Epithelial cell of umbilical artery (primary cell): ENCODE measurements at places on chromosomes 11 and 22. TPM values are rescaled to one million over a fixed set of nuclear protein-coding genes. Genes with fewer than 3 reads are reported as not detected.

Gene C11orf65
- not detected in 2 replicates for total RNA-seq

Gene CABP4
- total RNA-seq = 0.65 and 1.4 TPM in 2 replicates

Gene OR5P2
- not detected in 2 replicates for total RNA-seq

Gene NOX4
- total RNA-seq = 11.4 and 45.1 TPM in 2 replicates

Gene CRYBA4
- total RNA-seq = not detected in 2 replicates

Gene F2
- total RNA-seq = not detected in 2 replicates

Gene NPAS4
- total RNA-seq = not detected in 2 replicates

Gene KCNQ1
- total RNA-seq = 0.32 TPM in 1 of 2 replicates, not detected in the other

Gene KRTAP5-11
- not detected in 2 replicates for total RNA-seq

Gene HBG2
- not detected in 2 replicates for total RNA-seq

Gene UBQLN3
- not detected in 2 replicates for total RNA-seq

Gene TMEM135
- total RNA-seq = 22.4 and 27.5 TPM in 2 replicates

Gene TIMM10
- total RNA-seq = 65.0 and 81.3 TPM in 2 replicates

Gene IFITM1
- total RNA-seq = 18.5 and 92.6 TPM in 2 replicates

Gene CCDC87
- total RNA-seq = under 0.01 and 0.15 TPM in 2 replicates

Gene CELSR1
- total RNA-seq = 0.15 and 0.32 TPM in 2 replicates

Gene MS4A6E
- not detected in 2 replicates for total RNA-seq

Gene TREH
- total RNA-seq = under 0.01 TPM in 1 of 2 replicates, not detected in the other

Gene CNIH2
- total RNA-seq = not detected in 2 replicates

Gene SBF1
- 40.4 and 40.6 TPM in 2 replicates for total RNA-seq

Gene BAD
- total RNA-seq = 63.1 and 68.2 TPM in 2 replicates

Gene YPEL1
- 2.0 and 3.2 TPM in 2 replicates for total RNA-seq

Gene MCAT
- total RNA-seq = 16.9 and 18.2 TPM in 2 replicates

Gene FIBIN
- total RNA-seq = 0.32 and 0.46 TPM in 2 replicates

Gene SULT4A1
- 0.32 TPM in 1 of 2 replicates, not detected in the other for total RNA-seq

Gene SYCE3
- total RNA-seq = not detected in 2 replicates

Gene P2RY6
- total RNA-seq = not detected in 2 replicates

Gene PGM2L1
- 15.9 and 21.4 TPM in 2 replicates for total RNA-seq

Gene MS4A3
- not detected in 2 replicates for total RNA-seq

Gene TRIM49
- total RNA-seq = not detected in 2 replicates

Gene APOBEC3F
- total RNA-seq = 4.5 and 5.2 TPM in 2 replicates

Gene GPR137
- 6.4 and 7.1 TPM in 2 replicates for total RNA-seq

Gene NCR3LG1
- total RNA-seq = 5.2 and 8.1 TPM in 2 replicates

Gene GRIK4
- 0.32 TPM in 1 of 2 replicates, not detected in the other for total RNA-seq

Gene OR52K1
- total RNA-seq = not detected in 2 replicates

Gene TCN2
- total RNA-seq = 14.3 and 26.6 TPM in 2 replicates

Gene FGF4
- total RNA-seq = not detected in 2 replicates

Gene LGR4
- 5.2 and 6.5 TPM in 2 replicates for total RNA-seq

Gene ANO1
- total RNA-seq = 0.15 TPM in 1 of 2 replicates, not detected in the other

Gene PLA2G3
- total RNA-seq = 0.65 and 0.76 TPM in 2 replicates
